ENCODE measurements at places on chromosomes 5 and 9.

- no peak for DNase-seq
Observed at GRCh38 chr5:53337827-53338226, 142.6 kb upstream of the FST start.

DNA sequence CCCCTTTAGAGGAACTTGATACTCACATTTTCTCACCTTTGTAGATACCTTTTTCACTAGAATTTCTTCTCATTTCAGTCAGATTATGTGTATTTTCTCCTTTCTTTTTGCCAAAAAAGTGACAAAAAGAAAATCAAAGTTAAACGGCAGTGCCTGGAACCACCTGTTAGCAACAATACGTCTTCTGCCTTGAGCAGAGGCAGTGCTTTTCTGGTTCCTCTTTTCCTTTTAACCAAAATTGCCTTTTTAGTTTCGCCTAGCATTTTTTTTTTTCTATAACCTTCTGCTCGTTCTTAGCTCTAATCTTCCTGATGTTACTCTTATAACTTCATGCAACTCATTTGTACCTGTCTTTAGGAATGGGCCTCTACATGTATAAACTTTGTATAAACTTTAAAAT is 26.1 kb downstream of the SMIM32 start:
- DNase-seq = no peak

DNA sequence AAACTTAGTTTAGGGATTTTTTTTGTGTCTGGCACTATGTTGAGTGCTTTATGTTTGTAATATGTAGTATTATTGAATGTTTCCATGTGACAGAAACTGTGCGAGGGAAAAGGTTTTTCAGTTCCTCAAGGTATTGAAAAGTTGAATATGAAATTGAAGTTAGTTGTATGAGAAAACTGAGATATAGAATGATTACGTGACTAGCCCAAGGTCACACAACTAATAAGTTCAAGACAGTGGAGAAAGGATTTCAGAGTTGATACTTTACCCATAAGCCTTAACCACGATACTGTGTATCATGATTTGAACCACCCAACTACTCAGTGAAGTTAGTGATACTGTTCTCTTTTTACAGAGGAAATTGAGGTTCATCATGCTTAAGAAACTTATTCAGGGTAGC is 5.7 kb downstream of the NIPBL start:
- peak; percentile 24 for DNase-seq

GRCh38 chr5:155728146-155728856 is 598.7 kb upstream of the SGCD start:
- no peak for DNase-seq

GRCh38 chr5:90421136-90421535 is 11.6 kb upstream of the CETN3 start:
- no peak for DNase-seq

GRCh38 chr9:75429531-75430475 is 341.5 kb downstream of the OSTF1 start:
- no peak for DNase-seq

DNA sequence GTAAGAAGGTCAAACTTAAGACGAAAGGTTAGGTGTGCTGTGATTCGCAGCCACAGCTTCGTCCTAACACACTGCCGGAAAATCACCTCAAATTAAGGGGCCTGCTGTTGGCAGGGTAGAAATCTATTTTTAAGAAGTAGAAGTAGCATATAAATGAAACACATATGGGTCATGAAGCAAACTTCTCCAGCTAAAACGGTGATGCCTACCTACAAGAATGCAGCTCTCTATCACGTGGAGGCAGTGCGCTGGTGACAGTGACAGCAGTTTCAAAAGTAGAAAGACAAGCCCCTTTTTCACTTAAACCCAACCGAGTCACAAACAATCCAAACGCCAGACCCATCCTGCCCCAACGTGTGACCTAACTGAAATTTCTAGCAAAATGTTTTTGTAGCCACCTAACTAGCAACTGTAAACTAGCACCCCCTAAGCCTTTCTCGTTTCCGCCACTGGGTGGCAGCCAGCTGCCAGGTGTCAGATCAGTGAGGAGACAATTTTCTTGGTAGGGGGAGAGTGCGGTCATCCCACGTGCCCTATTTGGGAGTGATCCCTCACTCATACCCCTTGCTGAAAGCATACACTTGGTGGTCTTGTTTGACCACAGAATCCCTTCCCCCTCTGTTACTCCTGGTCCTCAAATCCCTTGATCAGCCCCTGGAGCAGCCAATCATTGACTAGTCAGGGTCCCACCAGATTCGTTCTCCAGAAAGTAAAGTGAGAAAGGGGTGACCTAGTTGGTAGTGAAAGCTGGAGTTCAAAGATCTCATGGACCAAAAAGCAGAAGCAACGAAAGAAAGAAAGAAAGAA is 71.8 kb upstream of the MAMDC2 start:
- peak; percentile 48 for DNase-seq

- no peak for DNase-seq
Observed at GRCh38 chr9:86557063-86557766, 203.0 kb upstream of the TUT7 start.

- no peak for DNase-seq
Observed at GRCh38 chr5:98372351-98372750, 401.1 kb upstream of the RGMB start.

DNA sequence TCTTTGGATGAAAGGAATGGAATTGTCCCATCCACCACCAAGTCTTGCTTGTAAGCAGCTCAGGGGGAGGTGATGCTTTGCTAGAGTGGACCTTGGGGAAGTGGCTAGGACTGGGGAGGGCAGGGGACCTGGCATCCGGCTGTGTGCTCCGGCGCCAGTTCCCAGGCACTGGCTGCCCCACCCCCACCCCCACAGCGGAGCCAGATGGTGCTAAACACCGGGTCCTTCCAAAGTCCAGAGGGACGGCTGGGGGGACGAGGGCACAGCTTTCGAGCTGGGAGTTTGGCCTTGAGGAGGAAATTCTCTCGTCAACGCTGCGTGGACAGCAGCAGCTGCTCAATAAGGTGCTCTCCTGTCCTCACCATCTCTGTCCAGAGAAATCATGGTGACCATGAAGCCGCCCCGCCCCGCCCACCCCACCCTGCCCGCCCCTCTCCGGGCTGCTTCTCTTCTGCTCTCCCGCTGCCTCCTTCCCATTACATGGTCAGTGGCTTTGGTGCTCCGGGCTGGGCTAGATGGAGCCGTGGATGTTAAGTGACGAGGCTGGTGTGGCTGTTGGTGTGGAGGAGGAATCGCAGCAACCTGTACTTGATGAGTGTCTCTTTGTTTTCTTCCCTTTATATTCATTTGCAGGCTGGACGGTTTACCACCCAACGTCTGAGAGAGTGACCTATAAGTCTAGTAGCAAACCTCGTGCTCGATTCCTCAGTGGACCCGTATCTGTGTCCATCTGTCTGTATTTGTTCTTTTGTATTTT is 115.7 kb downstream of the WNK2 start:
- no peak for DNase-seq

- DNase-seq = no peak
Observed at GRCh38 chr5:113039934-113040285, 63.3 kb downstream of the DCP2 start.

DNA sequence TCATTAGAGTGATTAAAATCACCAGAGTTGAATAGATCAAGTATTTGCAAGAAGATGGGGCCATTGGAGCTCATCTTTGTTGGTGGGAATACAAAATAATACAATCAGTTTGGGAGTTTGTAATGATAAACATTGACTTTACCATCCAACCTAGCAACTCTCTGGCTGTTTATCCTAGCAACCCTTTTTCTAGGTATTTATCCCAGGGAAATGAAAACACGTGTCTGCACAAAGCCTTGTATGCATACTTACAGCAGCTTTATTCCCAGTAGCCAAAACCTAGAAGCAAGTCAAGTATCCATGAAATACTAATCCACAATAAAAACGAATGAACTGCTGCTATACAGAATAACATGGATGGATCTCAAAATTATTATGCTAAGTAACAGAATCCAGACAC is 152.7 kb upstream of the DAB2 start:
- DNase-seq = no peak

- DNase-seq = no peak
Observed at GRCh38 chr5:110817459-110817858, 78.7 kb downstream of the SLC25A46 start.

GRCh38 chr5:5105531-5105930 is 34.6 kb upstream of the ADAMTS16 start:
- no peak for DNase-seq

DNA sequence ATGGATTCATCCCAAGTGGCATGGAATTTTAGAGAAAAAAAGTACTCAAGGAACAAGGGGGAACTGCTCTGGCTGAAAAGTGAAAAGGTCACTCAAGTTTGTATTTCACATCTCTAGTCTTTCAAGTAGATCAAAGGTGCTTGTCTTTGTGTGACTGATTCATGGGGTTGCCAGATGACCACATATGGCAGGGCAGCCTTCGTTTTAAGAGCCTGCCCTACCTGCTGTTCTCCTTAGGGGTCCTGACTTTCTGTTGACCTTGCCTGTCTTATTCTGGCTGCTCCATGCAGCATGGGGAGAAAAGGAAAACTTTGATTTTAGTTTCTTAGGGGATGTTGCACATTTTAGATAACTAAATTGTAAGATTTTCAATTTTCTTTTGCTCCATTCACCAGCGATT is 877.7 kb downstream of the TLE1 start:
- DNase-seq = no peak

DNA sequence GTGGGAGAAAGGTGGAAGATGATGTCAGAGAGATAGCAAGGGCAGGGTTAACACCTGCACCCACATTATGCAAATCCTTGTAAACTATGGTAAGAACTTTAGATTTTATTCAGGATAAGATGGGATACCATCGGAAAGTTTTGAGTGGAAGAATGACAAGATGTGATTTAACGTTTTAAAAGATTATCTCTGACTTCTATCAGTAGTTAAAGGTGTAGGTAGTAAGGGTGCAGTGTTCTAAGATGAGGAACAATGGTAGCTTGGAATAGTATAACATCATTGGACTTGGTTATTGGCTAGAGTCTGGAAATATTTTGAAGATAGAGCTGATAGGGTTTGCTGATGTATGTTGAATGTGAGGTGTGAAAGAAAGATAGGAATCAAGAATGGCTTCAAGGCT is 211.3 kb downstream of the CCDC171 start:
- no peak for DNase-seq

Measured in activated CD4-positive, alpha-beta T cell treated with anti-CD3 and anti-CD28 coated beads, Interleukin-2, Interleukin-4, amounts not matched to agents 100 ng/mL and 50 ng/mL, durations not matched to agents 16 hours and 8 hours (primary cell).